Cortex of kidney (tissue), 1 donor: ENCODE measurements at places on chromosomes 5 and 9.

DNA sequence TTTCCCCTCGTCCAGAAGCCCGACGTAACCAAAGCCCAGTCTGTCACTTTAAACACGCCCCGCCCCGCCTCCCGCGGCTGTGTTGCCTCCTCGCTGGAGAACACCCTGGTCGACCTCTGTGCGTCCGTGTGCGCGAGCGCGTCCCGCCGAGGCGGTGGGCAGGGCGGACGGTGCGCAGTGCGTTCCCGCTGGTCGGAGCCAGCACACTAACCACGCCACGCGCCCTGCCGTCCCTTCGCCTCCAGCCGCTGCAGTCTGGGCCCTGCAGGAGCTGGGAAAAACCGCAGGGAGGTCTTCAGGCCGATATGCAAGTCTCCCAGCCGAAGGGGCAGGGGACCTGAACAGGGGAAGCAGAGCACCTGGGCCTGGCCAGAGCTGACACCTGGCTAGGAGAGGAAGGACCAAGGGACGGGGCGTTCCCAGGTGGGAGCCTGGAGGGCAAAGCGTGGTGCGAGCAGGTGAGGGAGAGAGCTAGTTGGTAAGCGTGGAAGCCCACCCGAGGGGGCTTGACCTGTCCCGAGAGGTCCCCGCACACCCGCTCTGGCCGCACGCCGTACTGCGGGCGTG lies 1.3 kb upstream of the PHPT1 start:
- peak; percentile 46 for DNase-seq

DNA sequence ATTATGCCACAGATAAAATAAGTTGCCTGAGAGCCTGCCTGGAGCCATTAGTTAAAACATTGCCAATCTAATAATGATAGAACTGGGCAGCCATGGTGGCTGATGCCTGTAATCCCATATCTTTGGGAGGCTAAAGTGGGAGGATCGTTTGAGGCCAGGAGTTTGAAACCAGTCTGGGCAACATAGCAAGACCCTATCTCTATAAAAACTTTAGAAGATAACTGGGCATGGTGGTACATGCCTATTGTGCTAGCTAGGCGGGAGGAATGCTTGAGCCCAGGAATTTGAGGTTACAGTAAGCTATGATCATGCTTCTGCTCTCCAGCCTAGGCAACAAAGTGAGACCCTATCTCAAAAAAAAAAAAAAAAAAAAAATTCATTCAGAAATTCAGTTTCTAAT lies 52.6 kb downstream of the RAI14 start:
- DNase-seq, result no peak

DNA sequence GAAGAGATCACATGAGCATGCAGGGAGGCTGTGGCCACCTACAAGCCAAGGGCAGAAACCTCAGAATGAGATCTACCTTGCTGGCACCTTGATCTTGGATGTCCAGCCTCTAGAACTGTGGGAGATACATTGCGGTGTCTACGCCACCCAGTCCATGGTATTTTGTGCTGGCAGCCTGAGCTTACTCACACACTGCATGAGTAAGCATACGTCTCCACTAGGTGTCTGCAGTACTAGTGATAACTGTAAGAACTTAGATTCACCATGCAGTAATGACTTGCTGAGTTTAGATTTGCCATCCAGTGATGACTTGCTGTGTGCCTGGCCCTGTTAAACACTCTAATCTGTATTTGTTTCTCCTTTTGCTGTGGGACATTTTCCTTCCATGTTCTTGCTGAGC lies 417.7 kb downstream of the GADD45G start:
- no peak for DNase-seq

DNA sequence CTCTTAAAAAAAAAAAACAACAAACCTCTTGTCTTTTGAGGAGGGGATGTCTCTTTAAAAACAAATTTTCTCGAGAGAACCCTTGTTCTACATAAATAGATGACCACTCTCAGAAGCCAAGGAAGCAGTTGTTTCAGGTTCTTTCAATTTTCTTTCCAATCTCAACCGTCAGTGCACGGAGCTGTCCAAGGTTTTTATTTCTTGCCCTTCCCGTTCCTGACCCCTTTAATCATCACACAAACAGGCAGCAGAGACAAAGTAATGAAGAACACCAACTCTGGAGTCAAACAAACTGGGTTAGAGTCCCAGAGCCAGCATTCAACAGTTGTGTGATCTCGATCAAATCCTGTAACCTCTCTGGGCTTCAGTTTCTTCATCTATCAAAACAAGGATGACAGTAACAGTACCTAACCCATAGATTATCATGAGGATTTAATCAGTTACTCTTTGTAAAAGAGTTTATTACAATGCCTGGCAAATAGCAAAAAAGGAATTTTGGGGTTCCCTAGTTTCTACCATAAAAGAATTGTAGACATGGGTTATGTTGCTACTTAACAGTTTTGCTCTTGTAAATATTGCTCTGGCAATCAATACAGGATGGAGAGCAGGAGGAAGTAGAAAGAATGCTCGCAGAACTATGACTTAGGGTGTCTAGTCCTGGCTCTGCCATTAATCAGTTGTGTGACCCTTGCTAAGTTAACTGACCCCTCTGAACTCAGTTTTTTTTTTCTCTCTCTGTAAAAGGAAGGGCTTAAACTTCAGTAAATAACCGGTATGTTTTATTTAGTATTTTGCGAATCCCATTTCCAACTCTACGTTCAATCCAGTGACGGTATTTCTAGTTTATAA lies 1.0 kb upstream of the NIM1K start:
- DNase-seq, result no peak

- DNase-seq, result no peak
Measured at GRCh38 chr9:137428841-137429545, 5.8 kb downstream of the NOXA1 start.

DNA sequence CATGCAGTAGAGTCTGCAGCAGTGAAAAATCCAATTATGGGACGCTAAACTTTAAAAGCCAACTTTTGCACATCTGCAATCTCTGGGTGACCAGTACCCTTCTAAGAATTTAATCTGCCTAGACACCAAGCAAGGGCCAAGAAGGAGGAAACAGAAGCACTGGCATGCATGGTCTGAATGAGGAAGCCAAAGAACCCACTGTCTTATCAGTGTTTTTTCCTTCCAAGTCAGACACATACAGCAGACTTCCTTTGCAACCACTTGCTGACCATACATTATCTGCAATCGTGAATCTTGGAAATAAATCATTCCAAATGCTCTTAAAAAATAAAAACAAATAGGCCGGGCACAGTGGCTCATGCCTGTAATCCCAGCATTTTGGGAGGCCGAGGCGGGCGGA lies 65.9 kb downstream of the DEPDC1B start:
- no peak for DNase-seq

DNA sequence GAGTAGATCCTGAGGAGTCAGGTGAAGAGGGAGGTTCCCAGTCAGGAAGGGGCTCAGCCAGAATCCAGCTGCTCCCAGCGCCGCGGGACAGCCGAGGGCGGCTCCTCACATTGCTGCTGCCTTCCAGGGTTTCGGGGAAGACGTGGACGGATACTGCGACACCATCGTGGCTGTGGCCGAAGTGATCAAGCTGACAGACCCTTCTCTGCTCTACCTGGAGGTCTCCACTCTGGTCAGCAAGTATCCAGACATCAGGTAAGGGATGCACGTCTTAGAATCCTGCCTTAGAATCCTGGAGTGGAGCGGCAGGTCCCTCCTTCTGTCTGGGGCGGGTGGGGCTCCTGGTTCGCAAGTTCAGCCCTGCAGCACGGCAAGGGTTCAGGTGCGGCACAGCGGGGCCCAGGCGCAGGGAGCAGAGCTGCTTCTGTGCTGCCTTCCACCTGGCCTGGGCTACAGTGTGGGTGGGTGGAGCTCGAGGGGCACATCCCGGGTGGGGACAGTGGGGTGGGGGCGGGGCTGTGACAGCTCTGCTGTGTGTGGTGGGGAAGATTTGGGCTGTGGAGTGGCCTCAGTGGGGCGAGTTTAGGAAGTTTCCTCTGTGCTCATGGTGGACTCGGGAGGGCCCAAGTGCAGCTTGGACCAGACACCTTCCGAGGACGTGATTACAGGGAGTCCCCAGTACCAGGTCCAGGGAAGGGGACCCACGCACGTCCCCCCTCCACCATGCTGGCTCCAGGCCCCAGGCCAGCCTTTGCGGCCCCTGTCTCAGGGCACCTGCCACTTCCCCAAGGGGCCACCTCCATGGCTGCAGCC lies 22.8 kb downstream of the EXOC3 start:
- DNase-seq, result no peak

DNA sequence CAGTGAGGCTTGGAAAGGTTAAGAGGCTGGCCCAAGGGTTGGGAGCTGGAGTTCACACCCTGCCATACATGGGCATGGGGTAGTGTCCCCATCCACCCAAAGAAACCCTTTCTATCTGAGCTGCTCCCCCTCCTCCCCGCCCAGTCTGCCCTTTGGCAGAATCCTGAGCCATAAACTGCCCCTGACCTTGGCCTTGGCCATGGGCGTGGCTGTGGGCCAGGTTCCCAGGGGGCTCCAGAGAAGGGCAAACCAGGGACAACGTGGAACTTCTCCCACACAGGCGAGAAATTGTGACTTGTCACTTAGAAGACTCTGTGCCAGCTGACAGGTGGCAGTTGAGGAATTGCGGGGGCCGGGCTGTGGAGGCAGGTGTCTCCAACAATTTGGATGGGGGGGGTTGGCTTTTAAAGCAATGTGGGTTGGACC lies 4.8 kb downstream of the FAM78A start:
- DNase-seq, result no peak
